ENCODE measurements at places on chromosomes 13 and 19.

GRCh38 chr13:21237081-21237480, 60.6 kb downstream of the MRPL57 start:
- DNase-seq = no peak

DNA sequence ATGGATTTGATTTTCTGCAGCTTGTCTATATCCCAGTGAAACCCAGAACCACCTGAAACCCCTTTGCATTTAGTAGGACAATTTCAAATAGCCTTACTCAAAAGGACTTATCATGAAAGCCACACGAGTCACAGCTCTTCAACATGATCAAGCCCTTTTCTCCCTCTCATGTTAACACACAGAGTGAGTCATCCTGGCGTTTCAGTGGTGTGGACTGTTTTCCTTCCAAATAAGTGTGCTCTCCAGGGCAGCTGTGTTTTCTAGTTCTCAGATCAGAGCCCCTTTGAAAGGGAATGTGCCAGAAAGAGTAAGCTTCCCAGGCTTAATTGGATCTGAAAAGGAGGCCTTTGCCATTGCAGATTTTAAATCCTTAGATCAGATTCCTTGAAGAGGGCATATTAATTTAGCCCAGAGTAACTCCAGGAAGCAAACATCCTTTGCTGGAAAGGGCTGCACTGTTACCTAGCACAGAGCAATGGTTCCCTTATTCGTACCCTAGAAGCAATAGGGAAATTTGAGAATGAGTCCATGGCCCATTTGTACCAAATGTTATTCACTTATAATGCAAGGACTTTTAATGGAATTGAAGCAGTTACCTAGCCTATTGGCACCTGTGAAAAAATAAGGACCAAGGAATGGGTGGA, 51.3 kb downstream of the ERICH6B start:
- peak; percentile 47 for DNase-seq

DNA sequence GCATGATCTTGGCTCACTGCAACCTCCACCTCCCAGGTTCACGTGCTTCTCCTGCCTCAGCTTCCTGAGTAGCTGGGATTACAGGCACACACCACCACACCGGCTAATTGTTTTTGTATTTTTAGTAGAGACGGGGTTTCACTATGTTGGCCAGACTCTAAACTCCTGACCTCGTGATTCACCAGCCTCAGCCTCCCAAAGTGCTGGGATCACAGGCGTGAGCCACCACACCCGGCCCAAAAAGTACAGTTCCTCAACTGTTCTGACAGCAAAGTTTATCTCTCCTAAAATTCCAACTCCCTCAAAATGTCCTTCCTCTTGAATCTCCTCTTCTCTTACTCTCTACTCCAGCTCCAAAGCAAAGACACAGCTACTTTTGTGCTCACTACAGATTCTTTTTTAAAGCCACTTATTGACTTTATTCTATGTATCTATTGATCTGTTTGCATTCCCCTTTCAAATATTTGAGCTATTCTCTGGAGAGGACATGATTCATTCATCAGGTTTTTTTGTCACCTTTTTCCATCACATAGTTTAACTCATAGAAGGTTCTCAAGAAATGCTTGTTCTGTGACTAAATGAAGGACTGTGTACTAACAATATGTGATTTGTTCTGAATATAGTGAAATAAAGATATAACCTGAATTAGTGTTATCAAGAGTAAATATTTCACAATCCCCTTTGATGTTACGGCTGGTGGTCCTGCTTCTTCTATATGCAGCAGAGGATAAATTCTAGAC, 142.2 kb downstream of the TBC1D4 start:
- no peak for DNase-seq

DNA sequence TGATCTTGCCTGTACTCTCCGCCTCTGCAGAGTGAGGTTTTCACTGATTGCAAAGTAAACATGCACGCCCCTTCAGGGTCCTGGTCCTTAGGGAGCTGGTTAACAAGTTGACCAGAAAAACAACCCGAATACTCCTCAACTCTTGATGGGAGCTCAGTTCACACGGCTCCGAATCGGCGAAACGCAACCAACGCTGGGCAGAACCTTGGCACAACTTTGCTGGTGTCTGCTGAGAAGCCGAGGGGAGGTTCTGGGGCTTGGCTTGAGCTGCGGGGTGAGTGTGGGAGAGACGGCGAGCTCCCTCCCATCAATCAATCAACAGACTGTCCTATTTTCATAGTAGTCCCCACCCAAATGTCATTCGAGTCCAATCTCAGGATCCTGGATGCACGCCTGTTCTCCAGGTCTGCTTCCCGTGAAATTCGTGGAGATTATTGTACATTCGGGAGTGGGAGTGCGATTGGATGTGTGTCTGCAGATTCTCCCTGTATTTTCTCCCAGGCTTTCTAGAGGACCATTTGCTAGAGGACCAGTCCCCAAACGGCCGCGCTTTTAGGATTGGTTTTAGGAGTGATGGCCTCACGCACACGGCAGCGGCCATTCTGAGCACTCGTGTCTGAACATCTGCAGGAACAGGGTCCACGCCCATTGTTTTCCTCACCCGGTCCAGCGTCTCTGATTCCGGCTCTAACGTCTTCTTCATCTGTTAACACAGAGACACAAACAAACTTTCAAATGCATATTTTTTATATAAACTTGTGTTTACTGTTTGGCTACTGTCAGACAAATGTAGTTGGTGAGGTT, 51.6 kb upstream of the F7 start:
- DNase-seq = no peak

DNA sequence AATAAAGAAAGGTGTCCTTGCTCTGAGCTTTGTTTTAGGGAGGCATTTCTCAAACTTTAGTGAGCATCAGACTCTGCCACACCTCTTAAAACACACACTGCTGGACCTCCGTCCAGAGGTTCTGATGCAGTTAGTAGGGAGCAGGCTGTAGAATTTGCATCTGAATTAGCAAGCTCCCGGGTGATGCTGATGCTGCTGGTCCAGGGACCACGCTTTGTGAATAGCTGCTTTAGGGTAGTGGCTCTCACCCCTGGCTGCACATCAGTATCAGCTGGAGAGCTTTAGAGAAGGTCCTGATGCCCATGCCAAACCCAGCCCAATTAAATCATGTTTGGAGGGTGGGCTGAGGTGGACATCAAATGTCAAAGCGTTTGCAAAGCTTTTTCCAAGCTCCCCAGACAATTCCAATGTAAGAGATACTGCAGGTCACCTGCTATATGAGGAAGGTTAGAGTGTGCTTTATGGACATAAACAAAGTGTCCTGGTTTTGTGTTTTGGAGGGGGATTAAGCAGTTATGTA, 3.6 kb downstream of the HTR2A start:
- peak; percentile 60 for DNase-seq

GRCh38 chr13:41962994-41963393, 2.1 kb upstream of the VWA8 start:
- no peak for DNase-seq

DNA sequence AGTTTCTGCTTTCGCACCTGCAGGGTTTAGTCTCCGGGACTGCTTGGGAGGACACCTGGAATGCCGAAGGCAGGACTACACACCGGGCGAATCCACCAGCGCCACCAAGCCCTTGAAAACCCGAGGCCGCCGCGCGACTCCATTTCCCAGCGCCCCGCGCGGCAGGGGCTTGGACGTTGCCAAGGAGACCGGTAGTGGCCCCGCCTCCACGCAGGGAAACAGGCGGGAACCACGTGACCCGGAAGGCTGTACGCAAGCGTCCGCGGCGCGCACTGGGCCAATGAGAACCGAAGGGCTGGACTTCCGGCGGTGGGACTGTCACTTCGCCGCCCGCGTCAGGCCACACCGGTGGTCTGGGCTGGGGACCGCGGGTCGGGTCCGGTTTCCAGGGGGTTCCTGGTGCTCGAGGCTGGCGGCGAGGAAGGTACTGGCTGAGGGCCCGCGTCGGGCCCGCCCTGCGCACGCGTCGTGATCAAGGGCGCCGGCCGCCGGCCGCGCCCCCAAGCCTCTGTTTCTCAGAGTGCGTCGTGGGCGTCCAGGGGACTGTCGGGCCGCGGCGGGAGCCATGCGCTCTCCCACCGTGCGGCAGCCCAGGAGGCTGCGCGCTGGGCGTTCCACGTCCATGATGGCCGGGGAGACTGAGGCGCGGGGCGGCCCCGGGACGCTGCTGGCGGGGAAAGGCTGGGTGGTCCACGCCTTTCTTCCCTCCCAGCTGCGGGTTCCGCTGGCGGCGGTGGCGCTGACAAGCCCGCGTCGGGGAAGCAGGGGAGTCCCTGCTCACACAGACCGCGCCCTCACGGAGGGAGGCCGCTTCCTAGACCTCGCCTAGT, at the start of gene ZNF324:
TSS of gene ZNF324 (plus strand) at position 321 of the 830 bp plus-strand sequence. CDS start 2,106 bp downstream, outside the sequence.
- peak; percentile 99 for DNase-seq

GRCh38 chr13:69279213-69279612, 828.4 kb upstream of the ATXN8OS start:
- DNase-seq = no peak

DNA sequence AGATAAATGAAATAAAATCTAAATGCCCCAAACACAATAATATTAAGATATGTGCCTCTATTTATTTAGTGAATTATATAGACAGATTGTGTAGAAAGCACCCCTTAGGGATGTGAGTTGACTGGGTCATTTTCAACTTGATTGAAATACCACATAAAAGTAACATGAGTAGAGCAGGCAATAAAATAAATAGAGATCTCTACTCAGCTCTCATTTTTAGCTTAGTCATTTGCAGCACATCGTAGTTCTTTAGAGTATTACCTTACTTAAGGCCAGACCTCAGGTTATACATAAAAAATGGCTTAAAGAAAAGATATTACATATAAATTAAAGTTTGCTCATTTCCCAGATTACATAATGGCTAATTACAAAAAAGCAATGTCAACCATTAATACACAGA, 1525.6 kb upstream of the PRR20A start:
- no peak for DNase-seq

- no peak for DNase-seq
Measured at GRCh38 chr19:13934785-13935109, 3.5 kb downstream of the PODNL1 start.

DNA sequence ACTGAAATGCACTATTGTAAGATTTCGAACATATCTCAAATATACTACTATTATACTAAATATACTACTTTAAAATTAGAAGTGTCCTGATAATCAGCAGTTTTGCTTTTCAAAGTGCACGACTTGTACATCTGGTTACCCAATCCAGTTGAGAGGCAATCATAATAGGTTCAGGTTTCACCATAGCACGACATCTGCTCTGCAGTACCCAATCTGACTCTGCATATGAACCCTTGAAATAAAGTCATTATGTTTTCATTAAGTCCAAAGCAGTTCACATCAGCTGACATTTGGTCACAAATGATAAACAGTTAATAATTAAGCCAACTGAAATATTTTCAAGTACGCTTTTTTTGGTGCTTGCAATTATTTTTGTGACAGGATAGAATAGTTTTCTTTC, 90.6 kb downstream of the PCDH9 start:
- peak; percentile 35 for DNase-seq

DNA sequence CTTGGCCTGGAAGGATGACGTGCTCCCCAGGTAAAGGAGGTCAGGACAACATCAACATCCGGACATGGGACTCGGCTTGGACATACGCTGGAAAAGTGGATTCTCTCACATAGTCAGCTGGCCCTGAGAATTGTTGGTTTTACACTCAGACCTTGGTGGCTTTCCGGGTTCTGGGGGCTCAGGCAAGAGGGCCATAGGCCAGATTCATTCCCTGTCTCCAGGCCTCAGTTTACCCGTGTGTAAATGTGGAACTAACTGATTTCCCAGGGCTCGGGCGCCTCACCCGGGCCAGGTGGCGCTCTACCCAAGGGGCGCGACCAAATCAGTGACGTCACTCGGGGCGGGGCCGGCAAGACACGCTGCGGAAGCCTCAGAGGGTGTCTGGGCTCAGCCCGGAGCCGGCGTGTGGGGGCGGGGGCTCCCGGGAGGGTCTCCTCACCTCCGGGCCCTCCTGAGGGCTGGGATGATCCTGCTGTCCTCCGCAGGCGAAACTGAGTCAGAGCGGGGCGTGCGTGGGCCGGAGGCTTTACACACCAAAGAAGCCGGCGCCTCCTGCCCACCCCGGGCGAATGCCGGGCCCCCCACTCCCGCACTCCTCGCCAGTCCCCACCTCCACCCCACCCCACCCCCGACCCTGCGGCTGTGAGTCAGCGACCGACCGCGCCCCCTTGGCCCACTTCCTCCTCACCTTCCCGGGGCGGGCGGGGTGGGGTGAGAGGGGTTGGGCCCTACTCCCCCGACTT, 862 bp upstream of the VASP start:
- DNase-seq = peak; percentile 95

DNA sequence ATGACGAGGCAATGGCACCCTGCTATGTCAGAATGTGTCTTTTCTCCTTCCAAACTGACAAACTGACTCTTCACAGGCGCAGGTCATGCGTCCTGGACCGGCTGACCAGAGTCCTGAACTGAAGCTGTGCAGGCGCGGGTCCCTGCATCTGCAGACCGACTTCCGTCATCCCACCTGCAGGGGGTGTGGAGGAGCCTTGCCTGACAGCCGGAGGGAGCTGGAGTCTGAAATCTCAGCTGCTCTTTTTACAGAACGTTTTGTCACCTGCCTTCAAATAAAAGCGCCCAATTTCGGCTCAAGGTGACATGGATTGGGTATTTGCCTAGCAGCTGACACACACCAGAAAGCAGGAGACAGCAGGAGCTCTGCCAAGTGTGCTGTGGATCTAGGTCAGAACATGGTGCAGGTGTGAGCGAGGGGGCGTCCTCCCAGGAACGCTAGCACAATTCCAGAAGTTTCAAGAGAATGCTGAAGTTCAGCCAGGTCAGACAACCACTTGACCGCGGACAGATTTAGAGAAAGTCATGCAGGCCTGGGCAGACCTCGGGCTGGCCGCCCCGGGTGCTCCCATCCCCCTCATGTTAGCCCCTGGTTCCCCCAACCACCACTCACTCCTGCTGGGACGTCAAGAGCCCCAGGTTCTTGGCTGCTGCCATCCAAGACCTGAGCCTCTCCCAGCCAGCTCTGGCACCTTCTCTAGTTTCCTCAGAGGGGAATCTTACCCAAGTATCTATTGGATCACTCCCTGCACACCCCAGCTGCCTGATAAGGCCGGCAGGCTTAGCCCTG, 32.8 kb downstream of the ELL start:
- peak; percentile 65 for DNase-seq

DNA sequence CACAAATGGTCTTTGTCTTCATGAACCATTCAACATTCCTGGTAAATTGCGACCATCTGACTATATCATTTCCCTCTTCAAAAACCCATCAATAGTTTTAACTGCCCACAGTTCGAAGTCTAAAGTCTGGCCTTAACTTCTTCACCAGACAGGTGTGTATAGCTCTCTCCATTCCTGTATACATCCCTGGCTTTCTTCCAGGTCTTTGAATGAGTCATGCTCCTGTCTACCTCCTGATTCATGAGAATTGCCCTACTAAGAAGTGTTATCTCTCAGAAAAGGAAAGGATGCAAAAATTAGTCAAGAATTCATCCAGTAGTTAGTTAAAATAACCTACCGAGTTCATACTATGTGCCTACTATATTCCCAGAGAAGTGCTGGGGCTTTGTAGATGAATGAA, 225.0 kb downstream of the TBC1D4 start:
- DNase-seq = no peak

GRCh38 chr19:35293808-35294207, 1.8 kb downstream of the MAG start:
- DNase-seq = no peak

- DNase-seq = no peak
Measured at GRCh38 chr13:79407349-79407979, 1.4 kb upstream of the RBM26 start.
